ENCODE measurements at places on chromosomes 6 and 20.

- no peaks in the 10 kb centered on the region for H3K27me3 ChIP-seq
- H3K27ac ChIP-seq, result no peak overlapping the region
Observed at GRCh38 chr6:123526128-123526527, 110.6 kb downstream of the TRDN start.

DNA sequence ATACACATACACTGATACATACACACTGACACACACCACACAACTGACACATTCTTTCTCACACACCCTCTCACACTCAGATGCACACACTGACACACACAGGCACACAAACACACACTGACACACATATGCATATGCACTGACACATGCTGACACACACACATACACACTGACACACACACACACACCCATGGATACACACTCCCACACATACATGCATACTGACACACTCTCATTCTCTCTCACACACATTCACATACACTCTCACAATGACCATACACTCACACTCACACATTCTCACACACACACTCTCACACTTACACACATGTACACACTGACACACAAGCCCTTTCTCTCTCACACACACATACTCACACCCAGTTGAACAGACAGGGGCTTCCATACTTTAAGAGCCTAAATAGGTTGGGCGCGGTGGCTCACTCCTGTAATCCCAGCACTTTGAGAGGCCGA lies 236.4 kb downstream of the LRFN2 start:
- no peaks in the 10 kb centered on the region for H3K4me1 ChIP-seq
- no peaks in the 10 kb centered on the region for H3K36me3 ChIP-seq
- no peaks in the 10 kb centered on the region for H3K27me3 ChIP-seq
- H3K4me3 ChIP-seq, result no peak overlapping the region
- no peak overlapping the region for H3K27ac ChIP-seq
- no peak for DNase-seq

DNA sequence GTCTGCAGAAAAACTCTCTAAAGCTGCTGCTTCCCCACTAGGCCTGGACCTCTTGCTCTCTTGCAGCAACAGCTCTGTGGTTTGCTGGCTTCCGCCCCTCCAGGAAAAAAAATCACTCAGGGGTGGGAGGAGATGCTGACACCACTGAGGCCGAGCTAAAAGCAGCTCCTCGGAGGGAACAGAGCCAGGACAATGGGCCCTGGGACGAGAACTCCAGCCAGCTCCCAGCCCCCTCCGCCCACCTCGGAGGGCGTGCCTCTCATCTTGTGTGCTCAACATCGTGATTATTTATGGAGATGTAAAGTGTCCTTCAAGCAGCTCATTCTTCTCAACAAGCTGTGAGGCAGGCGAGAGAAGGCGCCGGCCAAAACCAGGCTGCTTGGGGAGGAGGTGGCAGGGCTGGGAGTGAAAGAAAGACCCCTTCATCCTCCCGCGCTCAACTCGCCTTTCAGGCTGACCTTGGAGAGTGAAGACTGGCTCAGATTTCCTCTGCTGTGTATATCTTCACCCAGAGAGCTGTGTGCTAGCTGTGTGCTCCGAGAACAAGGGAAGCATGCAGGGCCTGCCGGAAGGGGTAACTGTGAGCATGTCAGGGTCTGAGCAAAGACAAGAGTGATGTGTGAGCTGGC lies 53.5 kb upstream of the LRFN2 start:
- DNase-seq, result peak; percentile 58
- H3K27ac ChIP-seq, result peak overlapping the region; percentile 32
- H3K4me1 ChIP-seq, result peaks cover 36% of the 10 kb centered on the region
- peaks cover 3% of the 10 kb centered on the region for H3K27me3 ChIP-seq

DNA sequence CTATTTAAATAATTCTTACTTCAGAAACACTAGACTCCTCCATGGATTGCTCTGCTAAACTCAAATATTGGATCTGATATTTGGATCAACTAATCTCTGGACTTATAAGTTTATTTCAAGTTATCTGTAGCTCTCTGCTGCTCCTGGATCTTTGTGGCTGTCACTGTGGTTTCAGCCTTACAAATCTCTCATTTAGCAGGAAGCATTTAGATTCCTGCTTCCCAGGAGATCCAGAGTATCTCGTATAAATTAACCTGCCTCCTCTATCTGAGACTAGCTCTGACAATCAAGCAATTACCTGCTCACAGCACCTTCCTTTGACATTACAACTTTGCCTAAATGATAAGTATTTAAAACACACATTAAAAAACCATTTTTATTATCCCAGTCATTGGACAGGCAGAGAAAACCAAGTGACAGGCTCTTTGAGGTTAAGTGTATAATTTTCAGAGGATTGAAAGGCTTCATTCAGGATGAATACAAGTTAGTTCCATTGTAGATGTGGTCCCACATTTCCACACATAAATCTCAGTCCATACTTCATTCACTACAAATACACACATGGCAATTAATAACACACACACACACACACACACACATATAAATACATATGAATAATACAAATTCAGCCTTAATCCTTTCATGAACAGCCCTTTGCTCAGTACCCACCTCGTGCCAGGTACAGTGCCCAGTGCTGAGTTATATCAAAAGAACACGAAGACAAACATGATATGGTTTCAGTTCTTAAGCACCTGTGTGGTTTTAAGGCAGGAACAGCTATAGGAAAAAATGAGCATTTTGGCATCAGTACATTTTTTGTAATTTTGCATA lies 55.5 kb upstream of the PLCB1 start:
- no peak overlapping the region for H3K27ac ChIP-seq
- no peaks in the 10 kb centered on the region for H3K4me1 ChIP-seq
- peaks cover 3% of the 10 kb centered on the region for H3K27me3 ChIP-seq
- no peak overlapping the region for H3K4me3 ChIP-seq

GRCh38 chr6:108883172-108883571 lies 35.0 kb downstream of the ARMC2 start:
- DNase-seq, result no peak
- peaks cover 35% of the 10 kb centered on the region for H3K36me3 ChIP-seq
- H3K4me3 ChIP-seq, result peak overlapping the region; percentile 56
- peaks cover 58% of the 10 kb centered on the region for H3K4me1 ChIP-seq
- peaks cover 28% of the 10 kb centered on the region for H3K27me3 ChIP-seq

DNA sequence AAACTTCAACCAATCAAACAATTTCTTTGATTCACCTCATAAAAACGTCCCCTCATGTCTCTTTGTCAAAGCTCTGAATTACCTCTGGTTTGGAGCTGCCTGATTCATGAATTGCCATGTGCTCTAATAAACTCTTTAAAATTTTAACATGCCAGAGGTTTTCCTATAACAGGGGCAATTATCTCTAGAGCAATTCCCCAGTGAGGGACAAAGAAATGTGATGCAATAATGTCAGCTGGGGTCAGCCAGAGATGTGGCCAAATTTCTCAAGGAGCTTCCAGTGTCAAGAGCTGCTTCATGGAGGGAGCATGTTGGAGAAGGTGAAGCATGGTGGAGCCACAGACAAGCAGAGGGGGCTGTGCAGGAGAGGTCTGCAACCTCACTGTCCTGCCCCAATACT lies 38.7 kb upstream of the RFPL4B start:
- no peak overlapping the region for H3K27ac ChIP-seq
- no peak for DNase-seq
- H3K27me3 ChIP-seq, result peaks cover 22% of the 10 kb centered on the region
- no peak overlapping the region for H3K4me3 ChIP-seq

- no peaks in the 10 kb centered on the region for H3K4me1 ChIP-seq
- no peaks in the 10 kb centered on the region for H3K27me3 ChIP-seq
- H3K4me3 ChIP-seq, result no peak overlapping the region
- no peak overlapping the region for H3K27ac ChIP-seq
- no peak for DNase-seq
Observed at GRCh38 chr6:9103876-9104521, 668.7 kb upstream of the SLC35B3 start.

GRCh38 chr6:108822401-108822800 lies 25.8 kb upstream of the ARMC2 start:
- H3K4me3 ChIP-seq, result no peak overlapping the region
- H3K36me3 ChIP-seq, result no peaks in the 10 kb centered on the region
- H3K27me3 ChIP-seq, result peaks cover 21% of the 10 kb centered on the region

DNA sequence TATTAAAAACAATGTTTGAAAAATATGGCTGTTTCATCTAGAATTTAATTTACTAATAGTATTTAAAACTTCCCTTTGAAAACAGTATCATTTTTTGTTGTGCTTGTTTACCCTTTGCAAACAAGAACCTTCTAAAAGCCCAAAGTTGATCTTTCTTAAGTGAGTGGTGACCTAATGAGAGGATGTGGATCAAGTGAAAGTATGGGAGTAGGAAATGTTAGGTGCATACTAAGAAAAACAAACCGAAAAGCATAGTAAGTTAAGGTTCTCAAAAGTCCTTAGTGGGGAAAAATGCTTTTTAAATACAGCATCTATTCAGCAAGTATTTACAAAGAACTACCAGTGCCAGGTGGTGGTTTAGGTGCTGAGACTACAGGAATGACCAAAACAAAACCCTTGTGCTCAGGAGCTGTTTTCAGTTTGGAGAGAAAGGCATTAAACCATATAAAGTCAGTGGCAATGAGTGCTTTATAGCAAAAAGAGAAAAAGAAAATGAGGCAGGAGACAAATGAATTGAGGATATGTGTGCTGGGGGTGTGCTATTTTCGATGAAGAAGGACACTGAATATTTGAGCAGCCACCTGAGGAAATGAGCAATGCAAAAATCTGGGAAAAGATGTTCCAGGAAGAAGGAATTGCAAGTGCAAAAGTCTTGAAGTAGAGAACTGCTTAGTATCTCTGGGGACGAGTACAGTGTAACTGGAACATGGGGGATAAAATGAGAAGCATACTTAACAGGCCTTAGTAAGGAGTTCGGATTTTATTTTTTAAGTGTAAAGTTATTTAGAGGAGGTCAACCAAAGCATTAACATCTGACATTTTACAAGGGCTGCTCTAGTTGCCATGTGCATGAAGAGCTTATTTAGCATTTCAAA lies 24.0 kb downstream of the RNF146 start:
- peaks cover 32% of the 10 kb centered on the region for H3K4me1 ChIP-seq
- H3K27me3 ChIP-seq, result no peaks in the 10 kb centered on the region
- H3K27ac ChIP-seq, result peak overlapping the region; percentile 77

GRCh38 chr6:47246551-47246950 lies 63.2 kb downstream of the TNFRSF21 start:
- peaks cover 10% of the 10 kb centered on the region for H3K4me1 ChIP-seq
- no peak overlapping the region for H3K4me3 ChIP-seq
- DNase-seq, result no peak
- H3K27me3 ChIP-seq, result peaks cover 1% of the 10 kb centered on the region
- no peaks in the 10 kb centered on the region for H3K36me3 ChIP-seq

DNA sequence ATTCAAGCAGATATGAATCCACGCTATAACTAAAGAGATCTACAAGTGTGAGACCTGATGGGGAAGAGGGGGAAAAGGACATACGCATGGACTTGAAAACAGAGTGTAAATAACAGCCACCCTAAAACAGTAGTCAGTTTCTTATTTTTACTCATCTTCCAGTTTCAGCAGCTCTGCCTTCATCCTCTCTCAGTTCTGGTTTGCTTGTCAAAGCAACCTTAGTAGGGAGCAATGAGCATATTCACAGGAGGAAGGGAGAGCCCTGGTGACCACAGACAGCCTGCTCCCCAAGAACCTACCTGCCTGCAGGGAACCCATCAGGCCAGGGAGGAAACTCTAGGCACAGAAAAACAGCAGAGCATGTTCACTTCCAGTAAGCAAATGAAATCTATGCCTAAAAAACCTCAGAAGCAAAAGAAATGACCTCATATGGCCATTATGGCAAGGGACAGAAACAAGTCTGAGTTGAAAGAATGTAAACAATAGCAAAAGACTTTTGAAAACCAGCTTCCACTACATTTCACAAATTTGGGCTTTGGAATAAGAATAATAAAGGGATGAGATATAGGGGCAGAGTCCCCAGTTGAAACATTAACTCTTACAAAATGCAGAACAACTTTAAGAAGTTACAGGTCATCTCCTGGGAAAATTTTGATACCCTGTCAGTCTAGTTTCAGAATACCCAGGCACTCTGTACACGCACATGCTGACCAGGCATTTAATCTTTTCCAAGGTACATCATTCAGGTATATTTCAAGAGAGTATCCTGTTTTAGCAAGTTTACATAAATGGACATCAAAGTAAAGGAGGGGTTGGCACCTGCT lies 120.8 kb upstream of the BCLAF1 start:
- no peak overlapping the region for H3K4me3 ChIP-seq
- DNase-seq, result no peak
- H3K4me1 ChIP-seq, result peaks cover 19% of the 10 kb centered on the region
- H3K27ac ChIP-seq, result no peak overlapping the region
- peaks cover 3% of the 10 kb centered on the region for H3K27me3 ChIP-seq

DNA sequence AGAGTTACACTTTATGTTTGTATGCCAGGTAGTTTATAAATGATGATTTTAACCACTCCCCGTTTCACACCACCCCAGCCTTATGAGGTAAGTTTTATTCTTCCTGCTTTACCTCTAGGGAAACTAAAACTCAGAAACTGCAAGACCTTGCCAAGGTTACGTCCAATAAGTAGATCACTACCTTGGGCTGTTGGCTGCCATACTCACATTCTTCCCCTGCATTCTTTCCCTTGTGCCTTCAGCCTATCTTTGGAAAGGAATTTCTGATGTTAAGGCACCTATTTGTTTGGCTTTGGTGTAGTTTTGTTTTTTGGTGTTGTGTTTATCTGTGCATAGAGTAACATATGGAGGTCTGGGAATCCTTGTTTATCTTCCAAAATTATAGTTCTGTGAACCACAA lies 122.1 kb downstream of the UST start:
- no peaks in the 10 kb centered on the region for H3K36me3 ChIP-seq
- no peak overlapping the region for H3K27ac ChIP-seq
- H3K4me3 ChIP-seq, result no peak overlapping the region
- no peak for DNase-seq
- H3K4me1 ChIP-seq, result no peaks in the 10 kb centered on the region
- peaks cover 4% of the 10 kb centered on the region for H3K27me3 ChIP-seq

DNA sequence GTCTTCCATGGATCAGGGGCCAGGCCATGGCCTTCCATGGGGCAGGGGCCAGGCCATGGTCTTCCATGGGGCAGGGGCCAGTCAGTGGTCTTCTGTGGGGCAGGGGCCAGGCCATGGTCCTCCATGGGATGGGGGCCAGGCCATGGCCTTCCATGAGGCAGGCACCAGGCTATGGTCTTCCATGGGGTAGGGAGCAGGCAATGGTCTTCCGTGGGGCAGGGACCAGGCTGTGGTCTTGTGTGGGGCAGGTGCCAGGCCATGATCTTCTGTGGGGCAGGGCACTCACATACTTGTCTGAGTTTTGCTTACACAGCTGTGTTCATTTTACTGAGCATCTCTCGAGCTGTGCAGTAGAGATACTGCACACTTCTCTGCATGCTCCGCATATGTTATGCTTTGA lies 57.3 kb upstream of the THBS2 start:
- no peak for DNase-seq
- no peaks in the 10 kb centered on the region for H3K36me3 ChIP-seq
- no peaks in the 10 kb centered on the region for H3K4me1 ChIP-seq
- no peaks in the 10 kb centered on the region for H3K27me3 ChIP-seq
- H3K27ac ChIP-seq, result no peak overlapping the region

- no peak overlapping the region for H3K27ac ChIP-seq
- H3K4me3 ChIP-seq, result no peak overlapping the region
- no peak for DNase-seq
- no peaks in the 10 kb centered on the region for H3K36me3 ChIP-seq
Observed at GRCh38 chr6:82576284-82576683, 212.7 kb downstream of the TPBG start.

- peaks cover 20% of the 10 kb centered on the region for H3K4me1 ChIP-seq
- H3K27ac ChIP-seq, result no peak overlapping the region
- DNase-seq, result no peak
- H3K36me3 ChIP-seq, result peaks cover 7% of the 10 kb centered on the region
- no peak overlapping the region for H3K4me3 ChIP-seq
Observed at GRCh38 chr20:44008806-44009678, 94.4 kb downstream of the TOX2 start.

GRCh38 chr20:58646703-58647102 lies 4.4 kb upstream of the STX16 start:
- peaks cover 9% of the 10 kb centered on the region for H3K4me1 ChIP-seq
- no peak overlapping the region for H3K4me3 ChIP-seq
- peaks cover 3% of the 10 kb centered on the region for H3K27me3 ChIP-seq
- DNase-seq, result no peak
- H3K36me3 ChIP-seq, result peaks cover 3% of the 10 kb centered on the region

Measured in activated T-helper 1 cell treated with anti-CD3 and anti-CD28 coated beads, Interleukin-12 subunit alpha, Interleukin-12 subunit beta, Interleukin-2, Interleukin-4 antibody, amounts not matched to agents 30 ng/mL and 10 ng/mL and 1 ng/mL, durations not matched to agents 14 hours and 24 hours and 36 hours (primary cell).